ENCODE measurements at places on chromosomes 5 and 9. TPM values are rescaled to one million over a fixed set of nuclear protein-coding genes. Genes with fewer than 3 reads are reported as not detected.

DNA sequence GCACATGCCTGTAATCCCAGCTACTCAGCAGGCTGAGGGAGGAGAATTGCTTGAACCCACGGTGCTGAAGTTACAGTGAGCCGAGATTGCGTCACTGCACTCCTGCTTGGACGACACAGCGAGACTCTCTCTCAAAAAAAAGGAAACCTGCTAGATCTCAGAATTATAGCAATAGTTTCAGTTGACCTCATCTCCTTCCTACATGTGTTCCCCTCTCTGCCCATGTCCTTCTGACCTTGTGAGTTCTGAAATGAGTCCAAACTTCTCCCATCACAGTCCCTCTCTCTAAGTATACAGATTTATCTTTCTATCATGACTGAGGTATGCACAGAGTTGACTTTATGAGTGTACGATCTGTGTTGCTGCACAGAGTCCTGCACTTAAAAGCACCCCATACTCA lies 44.6 kb upstream of the SHOC1 start:
- no peak for DNase-seq

DNA sequence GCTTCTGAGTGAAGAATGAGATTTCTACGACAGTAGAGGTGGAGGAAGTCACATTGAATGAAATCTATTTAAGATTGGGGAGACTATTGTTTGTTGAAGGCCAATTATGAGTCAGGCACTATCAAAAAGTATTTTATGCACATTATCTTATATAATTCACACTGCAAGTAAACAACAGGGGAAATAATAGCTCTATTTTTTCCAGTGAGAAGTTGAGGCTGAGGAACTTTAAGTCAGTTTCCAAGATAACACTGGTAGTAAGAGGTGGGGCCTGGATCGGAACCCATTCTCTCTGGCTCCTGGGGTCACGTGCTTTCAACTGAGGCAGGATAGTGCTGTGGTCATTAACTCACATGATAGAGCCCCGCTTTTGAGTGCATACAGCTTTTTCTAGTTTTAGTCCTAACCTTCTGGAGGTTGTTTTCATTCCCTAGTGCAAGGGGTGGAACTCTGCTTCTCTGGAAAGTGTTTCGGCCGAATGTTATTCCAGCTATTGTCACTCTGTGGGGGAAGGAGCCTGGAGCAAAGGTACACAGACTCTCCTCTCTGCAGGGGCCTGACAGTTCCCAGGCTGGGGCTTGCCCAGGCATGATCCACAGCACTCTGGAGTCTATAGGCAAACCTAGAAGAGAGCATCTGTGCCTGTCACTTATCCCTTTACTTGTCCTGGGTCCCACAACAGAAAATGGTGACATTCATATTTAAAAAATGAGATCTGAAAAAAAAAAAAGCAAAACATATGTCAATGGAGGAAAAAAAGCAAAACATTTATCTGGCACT lies 352.4 kb upstream of the ACTBL2 start:
- DNase-seq = no peak

DNA sequence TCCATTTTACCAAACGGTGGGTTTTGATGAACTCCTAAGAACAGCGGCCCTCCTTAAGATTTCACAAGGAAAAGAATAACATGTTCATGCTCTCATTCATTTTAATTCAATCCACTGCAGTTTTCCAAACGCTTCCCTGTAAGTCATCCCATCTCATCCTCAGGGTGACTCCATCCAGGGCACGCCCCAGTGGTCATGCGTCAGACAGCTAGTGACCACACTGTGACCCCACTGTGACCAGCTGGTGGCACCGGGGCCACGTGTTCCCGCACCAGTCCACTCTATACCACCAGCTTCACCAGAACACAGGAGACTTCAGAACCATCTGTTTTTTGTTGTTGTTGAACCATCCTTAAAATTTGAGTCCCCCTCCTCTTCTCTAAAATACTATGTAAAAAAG lies 14.3 kb downstream of the ATPSCKMT start:
- no peak for DNase-seq

DNA sequence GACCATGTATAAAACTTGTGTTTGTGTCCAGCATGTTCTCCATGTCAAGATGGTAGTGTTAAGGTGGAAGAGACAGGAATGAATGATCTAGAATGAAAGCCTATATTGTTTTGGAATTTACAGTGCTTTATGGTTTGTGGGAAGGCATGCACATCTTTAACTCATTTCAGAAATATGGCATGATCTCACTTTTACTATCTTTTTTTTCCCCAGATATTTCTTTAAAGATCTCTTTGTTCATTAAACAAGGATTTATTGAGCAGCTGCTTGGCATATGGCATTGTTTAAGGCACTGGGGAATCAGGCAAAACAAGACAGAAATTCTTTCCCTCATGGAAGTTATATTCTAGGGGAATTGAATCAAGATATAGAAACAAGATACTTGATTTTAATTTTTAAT lies 51.7 kb downstream of the SLC12A2 start:
- no peak for DNase-seq

DNA sequence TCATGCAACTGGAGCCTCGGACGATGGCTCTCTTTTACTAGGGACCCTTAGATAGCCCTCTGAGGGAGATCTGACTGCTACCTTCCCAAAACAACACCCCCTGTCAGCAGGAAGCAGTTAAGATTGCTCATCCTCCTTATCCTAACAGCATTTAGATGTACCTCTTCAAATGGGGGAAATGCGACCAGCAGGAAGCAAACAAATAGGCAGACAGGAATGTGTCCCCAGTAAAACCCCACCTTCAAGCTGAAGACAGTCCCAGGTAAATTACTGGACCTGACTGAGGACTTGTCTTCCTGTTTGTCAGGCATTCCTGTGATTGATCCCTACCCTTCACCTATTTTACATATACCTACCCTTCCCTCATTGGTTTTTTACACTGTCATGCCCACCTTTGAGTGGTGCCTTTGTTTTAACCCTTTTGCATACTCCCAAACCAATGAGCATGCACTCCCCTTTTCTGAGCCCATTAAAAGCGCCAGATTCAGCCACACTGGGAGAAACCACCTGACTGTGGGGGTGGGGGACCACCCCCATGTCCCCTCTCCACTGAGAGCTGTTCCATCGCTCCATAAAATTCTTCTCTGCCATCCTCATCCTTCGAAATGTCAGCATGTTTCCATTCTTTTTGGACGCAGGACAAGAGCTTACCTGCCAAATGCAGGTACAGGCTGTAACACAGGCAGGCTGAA lies 954.0 kb upstream of the CDH6 start:
- no peak for DNase-seq

The SUSD3 gene
- total RNA-seq = 0.22 TPM

The CDC14B gene
- 12.4 TPM for total RNA-seq
